T-helper 2 cell treated with Interferon-gamma antibody and Interleukin-4, amounts not matched to agents 5 μg/mL and 100 μg/mL, for 36 hours (primary cell): ENCODE measurements at places on chromosomes 1 and 21.

- DNase-seq: no peak
Measured at GRCh38 chr1:115953180-115953579, 23.1 kb upstream of the SLC22A15 start.

DNA sequence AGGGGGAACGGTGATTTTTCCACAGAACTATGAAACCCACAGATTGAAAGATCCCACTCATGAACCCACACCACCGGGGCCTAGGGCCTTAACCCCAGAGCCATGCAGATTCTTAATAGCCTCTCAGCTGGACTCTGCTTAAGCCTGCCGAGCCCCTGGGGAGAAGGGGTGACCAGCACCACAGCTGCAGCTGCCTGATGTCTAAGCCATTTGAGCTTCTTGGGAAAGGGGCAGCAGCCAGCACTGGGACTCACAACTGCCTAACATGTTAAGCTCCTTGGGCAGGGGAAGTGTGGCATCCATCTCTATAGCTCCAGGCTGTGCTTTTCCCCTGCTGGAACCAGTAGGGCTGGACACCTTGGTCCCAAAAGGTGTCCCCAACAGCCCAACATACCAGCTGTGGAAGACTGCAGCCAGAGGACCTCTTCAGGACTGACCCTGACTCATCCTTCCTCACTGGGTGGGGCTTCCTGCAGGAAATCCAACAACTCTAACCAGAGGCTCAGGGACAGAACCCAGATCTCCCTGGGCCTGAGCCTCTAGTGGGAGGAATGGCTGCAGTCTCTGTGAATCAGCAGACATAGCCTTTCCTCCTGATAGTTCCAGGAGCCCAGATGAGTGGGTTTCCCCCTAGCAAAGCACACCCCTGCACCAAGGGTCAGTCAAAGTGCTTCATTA is 34.6 kb upstream of the FMO3 start:
- no peak for DNase-seq

GRCh38 chr1:167854184-167854583 is 59.8 kb downstream of the ADCY10 start:
- DNase-seq: no peak

DNA sequence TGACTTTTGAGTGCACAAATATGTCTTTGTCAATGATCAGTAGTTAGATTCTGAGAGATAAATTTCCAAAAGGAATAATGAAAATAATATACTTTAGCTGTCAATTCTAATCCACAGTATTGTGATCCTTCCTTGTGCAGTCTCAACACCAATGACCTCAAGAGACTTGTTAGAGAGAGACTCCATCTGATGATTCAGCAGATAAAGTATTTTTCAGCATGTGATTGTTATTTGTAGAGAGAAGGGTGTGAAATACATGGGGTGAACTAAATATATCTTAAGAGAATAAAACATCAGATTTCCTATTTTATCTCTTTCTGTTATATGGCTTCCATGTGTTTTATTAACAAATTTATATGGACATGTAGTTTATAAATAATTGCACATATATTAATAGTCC is 5.9 kb upstream of the ZNF124 start:
- DNase-seq: no peak

GRCh38 chr21:37797403-37797802 is 118.9 kb downstream of the KCNJ6 start:
- DNase-seq: peak; percentile 7

DNA sequence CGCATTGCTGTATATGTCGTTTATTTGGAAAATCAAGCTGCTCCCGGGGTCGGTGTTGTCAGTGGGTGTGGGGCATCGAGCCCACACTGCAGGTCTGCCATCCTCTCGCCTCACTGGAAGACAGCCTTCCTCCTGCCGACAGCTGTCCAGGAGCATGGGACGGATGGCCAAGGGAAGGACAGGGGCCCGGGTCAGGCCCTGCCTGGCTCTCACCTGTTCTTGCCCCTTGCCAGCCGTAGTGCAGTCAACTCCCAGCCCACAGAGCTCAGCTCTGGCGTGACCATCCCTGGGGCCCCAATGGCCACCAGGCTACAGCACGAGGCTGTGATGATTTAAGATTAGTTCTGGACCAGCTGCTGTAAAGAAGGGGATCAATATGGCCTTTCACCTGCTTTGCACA is 86.9 kb upstream of the ACTL8 start:
- no peak for DNase-seq

GRCh38 chr1:182674346-182675246 is 9.8 kb downstream of the RGS8 start:
- DNase-seq: no peak

- DNase-seq: peak; percentile 69
Measured at GRCh38 chr1:169363046-169363730, 4.4 kb downstream of the NME7 start.

- no peak for DNase-seq
Measured at GRCh38 chr1:204025917-204026707, 46.8 kb upstream of the SOX13 start.

GRCh38 chr1:119840745-119841144 is 29.5 kb upstream of the REG4 start:
- DNase-seq: no peak
